ENCODE measurements at places on chromosomes 5 and 9.

DNA sequence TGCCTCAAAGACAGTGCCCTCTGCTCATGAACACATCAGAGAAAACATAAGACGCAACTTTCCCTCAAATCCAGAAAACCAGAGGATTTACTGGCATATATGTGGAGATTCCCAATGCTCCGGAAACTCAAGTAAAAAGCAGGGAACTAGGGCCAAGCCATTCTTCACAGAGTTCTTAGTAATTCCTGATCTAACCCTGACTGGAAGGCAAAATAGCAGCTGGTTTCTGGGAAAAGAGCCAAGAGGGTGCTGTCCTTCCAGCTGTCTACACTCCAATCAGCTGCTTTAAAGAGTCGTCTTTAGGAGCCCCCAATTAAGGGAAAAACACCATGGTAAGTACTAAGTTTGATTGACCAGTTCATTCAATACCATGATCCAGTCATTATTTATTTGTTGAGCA, 49.6 kb downstream of the GNA14 start:
- DNase-seq: peak; percentile 18

GRCh38 chr5:51345106-51345505, 38.1 kb upstream of the ISL1 start:
- DNase-seq: peak; percentile 10

GRCh38 chr5:14351086-14351661, 208.0 kb downstream of the TRIO start:
- no peak for DNase-seq

DNA sequence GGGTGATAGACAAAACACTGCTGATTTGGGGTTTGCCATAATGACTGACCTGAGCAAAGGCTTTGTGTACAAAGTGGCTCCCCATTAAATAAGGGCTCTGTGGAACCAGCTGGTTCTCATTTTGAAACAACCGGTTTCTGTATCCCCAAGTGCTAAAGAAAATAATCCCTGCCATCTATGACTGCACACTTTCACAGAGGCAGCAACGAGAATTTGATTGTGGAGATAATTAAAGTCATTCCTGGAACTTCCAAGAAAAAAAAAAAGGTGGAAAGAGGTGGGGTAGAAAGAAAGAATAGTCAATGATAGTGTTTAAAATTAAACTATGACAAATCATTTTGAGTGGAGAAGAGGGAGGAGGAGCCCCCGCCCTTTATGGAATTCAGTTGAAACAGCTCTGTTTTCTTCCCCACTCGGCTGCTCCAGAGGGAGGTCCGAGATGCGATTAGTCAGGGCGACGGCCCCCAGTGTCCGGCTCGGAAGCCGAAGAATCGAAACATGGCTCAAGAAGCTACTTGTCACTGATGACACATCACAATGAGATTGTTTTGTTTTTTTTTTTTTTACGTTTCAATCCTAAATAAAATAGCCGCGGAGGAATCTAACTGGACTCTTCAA, 38.4 kb downstream of the EBF1 start:
- DNase-seq: peak; percentile 79

- DNase-seq: peak; percentile 61
These were observed 15.1 kb downstream of the IFNA1 start for GRCh38 chr9:21455320-21455719.

DNA sequence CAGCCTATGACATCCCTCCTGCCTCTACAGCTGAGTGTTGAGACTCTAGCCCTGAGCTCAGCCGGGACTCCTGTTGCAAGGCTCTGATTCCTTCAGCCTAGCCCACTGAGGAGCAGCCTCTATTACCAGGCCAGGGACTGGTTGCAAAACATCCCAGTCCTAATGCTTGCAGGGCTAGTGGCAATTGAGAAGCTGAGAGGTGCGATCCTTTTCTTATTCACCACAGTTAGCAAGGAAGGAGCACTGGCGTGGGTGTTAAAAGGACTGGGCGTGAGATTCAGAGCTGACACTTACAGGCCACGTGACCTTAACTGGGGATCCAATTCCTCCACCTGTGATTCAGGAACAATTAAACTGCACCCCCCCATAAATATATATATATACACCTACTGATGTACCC, 58.8 kb downstream of the GARNL3 start:
- DNase-seq: no peak

- no peak for DNase-seq
These were observed 86.0 kb upstream of the SH3PXD2B start for GRCh38 chr5:172540099-172540870.

GRCh38 chr5:68862560-68862959, 231.3 kb upstream of the SLC30A5 start:
- no peak for DNase-seq

DNA sequence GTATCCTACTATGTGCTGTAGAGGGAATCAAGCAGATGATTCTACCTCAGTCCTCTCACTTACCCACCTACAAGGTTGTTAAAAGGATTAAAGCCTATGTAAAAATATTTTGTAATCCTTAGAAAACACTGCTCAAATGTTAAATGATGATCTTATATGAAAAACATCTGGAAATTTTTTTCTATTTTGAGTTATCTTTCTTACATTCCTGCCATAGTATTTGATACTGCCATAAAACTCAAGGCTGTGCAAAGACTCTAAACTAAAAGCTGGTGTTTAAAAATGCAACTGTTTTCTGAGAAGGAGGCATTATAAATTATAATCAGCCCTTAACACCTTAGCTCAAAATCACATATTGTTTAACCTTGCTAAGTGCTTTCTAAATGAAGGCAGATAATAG, 474.2 kb downstream of the PRELID2 start:
- peak; percentile 22 for DNase-seq

- no peak for DNase-seq
These were observed 719.6 kb upstream of the WWC1 start for GRCh38 chr5:167571824-167572223.

DNA sequence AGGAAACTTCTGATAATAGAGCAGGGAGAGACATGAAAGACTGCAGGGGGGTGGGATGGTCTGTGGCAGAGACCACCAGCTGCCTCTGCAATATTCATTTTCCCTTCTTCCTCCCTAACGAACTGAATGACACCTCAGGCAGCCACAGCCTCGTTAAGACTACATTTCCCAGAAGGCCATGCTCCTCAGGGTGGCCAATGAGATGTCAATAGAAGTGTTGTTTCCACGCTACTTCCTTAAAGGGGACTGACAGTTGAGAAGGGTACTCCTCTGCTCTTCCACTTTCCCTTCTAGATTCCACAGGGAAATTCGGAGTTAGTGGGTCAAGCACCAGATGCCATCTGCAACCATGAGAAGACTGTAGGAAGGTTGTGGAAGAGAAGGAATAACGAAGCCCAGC, 52.0 kb upstream of the DAPK1 start:
- DNase-seq: peak; percentile 1

DNA sequence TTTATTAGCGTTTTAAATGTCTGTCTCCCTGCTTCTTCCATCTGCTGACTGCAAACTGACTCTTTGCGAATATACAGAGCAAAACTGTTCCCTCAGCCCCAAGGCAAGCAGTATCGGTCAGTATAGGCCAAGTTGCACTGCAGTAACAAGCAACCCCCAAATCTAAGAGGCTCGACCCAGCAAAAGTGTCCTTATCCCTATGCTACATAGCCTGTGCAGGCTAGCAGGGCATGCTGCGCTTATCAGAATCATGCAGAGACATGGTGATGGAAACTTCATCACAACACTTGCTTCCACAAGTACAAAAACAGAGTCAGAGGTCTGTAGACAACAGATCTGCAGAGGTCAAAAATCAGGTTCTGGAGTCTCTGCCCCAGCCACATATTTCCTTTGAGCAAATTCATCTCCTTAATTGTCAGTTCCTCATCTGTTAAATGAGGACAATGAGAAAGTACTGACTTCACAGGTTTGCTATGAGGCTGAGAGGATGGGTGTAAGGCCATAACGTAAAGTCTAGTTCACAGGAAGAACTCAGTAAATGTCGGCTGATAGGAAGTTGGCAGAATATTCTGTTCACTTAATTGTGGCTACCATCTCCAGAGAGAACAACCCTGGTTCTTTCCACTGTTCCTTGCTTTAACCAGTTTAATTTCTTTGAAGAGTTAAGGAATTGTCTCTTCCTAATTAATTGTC, 9.6 kb upstream of the IL17B start:
- no peak for DNase-seq

GRCh38 chr9:90975781-90976538, 174.3 kb downstream of the SYK start:
- DNase-seq: no peak

- no peak for DNase-seq
These were observed 6.2 kb downstream of the ARSI start for GRCh38 chr5:150296496-150296895.

- DNase-seq: no peak
These were observed 77.1 kb upstream of the KLF4 start for GRCh38 chr9:107566611-107567061.

GRCh38 chr5:69024241-69024651, 69.6 kb upstream of the SLC30A5 start:
- peak; percentile 64 for DNase-seq

Measured in ELR (cell line).